SHP77 treated with DMSO at 0.1 percent for 48 hours (cell line): ENCODE measurements at places on chromosomes 12 and 14.

DNA sequence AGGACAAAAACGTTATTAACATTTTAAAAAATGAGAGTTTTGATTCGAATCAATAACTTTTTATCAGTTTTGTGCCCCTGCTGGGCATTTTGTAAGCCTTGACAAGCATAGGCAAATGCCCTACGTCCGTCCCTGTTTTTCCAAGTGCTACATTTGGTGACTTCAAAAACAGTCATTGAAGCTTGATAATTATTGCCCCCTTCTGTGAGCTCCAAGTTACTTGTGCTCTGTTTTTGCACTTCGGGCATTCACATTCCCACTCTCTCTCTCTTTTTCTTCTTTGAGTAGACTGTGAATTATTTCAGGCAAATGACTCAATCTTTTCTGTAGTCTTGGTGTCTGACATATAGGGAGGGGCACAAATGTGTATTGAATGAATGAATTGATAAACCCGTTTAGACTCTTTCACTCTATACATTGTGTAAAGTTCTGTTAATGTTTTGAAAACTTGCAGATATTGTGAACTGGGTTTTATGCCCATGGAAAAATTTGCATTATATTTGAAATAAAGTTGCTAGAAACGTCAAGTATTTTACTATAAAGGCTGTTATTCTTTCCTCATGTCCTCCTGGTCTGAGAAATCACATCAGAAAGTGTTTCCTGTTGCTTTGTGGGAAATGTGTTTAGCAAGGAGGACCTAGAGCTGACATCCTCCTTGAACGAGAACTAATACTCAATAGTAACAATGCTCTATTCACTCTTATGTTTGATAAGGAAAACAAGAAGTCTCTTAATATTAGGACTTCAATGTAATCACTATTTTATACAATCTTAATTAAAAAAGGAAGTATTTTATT, 1.4 kb downstream of the APAF1 start:
- DNase-seq = no peak

DNA sequence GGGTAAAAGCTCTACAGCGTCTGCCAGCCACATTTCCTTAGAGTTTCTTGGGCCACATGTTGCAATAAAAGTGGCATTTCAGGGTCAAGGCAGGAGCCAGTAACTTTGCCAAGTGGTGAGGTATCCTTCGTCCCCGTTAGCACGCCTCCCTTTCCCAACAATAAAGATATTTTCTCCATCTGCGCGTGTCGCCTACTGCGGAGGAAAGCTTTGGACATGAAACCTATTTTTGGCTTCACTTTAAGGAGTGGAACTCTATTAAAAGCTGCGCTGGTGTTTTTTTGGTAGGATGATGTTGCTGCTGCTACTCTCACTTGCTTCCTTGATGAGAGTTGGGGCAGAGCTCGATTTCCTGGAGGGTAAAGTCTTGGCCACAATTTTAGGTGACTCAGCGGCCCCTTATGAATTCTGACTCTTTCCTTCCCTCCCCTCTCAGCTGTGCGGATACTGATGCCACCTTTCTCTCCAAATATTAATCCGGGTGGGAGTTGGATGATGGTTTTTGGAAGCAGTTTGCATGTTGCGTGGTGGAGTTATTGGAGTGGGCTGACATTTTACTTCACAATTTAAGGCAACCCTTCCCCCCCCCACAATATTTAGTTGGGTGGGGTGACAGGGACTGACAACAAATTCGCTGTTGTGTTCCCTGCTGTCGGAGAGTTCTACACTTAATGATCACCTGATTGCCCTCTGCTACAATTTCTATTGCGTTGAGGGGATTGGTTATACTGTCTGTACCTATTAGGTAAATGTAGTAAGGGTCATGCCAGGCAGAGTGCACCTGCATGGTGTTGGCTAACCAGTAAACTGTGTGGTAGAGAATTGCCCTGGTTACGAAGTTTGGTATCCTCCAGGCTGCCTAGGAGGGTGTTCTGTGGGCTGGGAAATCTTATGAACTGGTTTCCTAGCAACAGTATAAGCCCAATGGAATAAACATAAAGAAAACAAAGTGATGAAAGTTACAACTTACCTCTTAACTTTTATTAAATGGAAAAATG, 1.1 kb downstream of the CCDC91 start:
- no peak for DNase-seq

DNA sequence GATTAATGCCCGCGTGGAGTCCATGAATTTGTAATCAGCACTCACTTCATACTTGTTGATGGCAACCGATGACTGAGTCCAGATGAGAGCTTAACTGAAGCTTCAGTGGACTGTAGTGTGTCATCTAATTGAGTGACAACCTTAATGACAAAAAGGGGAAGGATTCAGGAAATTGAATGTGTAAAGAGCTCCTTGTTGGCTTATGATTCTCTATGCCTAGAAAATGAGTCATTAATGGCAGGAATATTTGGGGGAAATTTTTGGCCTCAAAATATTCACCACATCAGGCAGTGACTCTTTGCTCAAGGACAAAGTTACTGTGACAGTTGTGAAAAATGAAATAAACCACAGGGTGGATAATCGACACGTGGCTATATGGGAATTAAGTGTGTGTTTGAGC, 55.3 kb upstream of the STON2 start:
- DNase-seq = no peak

GRCh38 chr14:37864861-37865718, 269.7 kb downstream of the TTC6 start:
- DNase-seq = peak; percentile 7

DNA sequence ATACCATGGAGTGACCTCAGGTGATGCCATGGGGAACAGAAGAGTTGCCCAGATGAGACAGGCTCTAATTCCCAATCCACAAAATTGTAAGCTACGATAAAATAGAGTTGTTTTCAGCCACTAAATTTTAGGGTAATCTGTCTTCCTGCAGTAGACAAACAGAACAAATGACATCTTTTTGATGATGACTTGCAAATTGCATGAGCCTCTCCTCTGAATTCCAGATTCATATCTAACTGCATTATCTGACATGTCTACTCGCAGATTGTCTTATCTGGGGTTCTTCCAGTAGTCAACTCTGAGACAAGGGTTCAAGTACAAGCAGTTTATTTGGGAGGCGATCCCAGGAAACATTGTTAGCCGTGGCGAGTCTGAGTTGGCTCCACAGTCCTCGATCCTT, 14.4 kb upstream of the ERC1 start:
- no peak for DNase-seq

GRCh38 chr14:104858811-104859426, 6.1 kb upstream of the CEP170B start:
- DNase-seq = no peak

GRCh38 chr12:49744363-49744885, 3.1 kb downstream of the TMBIM6 start:
- no peak for DNase-seq

GRCh38 chr14:72863216-72864006, 30.5 kb downstream of the DPF3 start:
- no peak for DNase-seq

DNA sequence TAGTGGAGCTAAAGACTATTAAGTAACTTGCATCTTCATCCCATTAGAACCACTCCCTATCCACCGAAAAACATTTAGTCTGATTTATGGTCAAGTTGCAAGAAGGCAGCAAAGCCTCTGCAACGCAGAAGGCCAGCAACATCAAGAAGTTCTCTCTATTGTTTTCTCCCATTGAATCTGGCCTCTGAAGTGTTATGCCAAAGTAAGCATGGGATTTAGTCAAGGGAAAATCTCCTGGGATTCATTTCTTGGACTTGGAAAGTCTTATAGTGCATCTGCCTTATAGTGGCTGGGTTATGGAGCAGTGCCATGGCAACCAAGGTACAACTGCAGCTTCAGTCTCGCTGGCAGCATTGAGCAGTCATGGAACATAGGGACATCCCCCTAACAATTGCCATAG, 87.7 kb upstream of the KRR1 start:
- DNase-seq = no peak

DNA sequence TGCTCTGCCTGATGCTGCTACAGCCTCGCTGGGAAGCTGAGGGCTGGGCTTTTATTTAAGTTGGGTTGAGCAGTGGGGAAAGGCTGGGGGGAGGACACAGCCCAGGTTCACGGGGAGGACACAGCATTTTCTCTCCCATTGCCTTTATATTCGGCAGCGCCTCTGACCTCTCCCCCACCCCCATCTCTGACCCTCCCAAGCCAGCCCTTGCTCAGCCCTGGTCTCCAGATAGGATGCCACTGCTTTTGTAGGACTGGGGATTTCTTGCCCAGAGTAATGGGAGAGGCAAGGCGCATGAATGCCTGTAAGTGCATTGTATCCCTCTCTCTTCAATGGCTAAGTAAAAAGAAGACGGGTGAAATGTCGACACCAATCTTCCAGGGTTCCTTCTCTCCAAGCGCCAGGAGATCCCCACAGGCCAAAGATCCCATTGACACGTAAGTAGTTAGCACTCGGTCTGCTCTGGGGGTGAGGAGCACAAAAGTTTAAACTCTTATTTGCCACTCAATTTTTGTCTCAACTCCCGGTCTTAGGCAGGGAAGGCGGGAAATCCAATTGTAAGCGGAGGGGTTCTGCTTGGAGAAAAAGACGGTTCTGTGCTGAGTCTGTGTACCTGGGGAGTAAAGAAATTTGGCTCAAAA, 4.6 kb downstream of the HOXC4 start:
- DNase-seq = no peak

DNA sequence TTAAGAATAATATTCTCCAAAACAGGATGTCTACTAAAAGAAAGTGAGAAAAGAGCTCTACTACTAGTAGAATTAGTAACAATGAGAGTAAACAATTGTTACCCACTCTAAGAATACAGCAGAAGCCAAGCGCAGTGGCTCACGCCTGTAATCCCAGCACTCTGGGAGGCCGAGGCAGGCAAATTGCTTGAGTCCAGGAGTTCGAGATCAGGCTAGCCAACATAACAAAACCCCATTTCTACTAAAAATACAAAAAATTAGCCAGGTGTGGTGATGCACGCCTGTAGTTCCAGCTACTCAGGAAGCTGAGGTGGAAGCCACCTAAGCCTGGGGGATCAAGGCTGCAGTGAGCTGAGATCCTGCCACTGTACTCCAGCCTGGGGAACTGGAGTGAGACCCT, 4.7 kb downstream of the DNAJC14 start:
- no peak for DNase-seq

- no peak for DNase-seq
These were observed 38.4 kb downstream of the PARP11 start for GRCh38 chr12:3834774-3835173.

DNA sequence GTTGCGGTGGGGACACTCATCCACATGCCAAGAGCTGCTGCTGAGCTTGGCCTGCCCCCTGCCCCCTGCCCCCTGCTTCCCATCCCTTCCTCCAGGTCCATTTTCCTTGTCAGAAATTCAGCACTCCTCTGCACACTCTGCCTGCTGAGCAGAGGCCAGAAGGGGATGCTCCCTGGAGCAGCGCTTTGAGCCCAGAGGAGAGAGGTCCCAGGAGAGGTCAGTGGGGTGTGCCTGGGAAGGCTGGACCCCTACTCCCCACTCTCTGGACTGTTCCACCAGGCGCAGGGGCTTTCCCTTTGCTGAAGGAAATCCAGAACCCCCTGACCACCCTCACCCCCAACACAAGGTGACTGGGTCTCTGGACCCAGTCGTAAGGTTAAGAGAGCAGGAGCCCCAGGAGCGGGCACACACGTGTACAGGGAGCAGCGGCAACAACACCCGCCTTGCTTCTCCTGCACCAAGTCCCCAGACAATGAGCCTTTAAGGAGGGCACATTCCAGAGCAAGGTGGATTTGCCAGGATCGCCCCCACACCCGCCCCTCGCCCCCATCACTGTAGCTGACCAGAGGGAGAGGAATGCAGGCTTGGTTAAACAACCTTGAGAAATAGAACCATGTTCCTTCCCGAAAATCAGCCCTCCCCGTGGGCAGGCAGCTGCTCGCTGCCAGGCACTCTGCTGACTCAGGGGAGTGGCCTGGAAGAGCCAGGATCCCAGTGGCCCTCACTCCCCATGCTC, 30.7 kb downstream of the ISCA2 start:
- DNase-seq = no peak

DNA sequence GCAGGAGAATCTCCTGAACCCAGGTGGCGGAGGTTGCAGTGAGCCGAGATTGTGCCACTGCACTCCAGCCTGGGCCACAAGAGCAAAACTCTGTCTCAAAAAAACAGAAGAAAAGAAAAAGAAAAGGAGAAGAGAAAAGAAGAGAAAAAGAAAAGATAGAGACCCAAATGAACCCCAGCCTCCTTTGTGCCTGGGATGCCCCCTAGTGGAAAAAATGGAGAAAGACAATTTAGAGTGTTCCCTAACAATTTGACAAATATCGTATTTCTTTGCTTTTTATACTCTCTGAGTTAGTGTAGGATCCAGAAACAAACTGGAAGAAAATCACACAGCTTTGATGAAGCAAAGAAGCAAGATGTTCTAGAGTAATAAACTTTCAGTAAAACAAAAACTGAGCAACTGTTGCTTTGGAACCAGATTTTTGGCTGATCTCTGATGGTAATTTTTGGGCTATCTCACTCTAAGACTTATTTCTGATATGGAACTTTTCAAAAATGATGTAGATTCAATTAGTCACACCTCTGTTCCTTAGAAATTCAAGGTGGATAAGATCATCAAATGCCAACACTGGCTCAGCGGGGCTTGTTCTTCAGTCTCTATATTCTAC, 18.6 kb upstream of the PRKAB1 start:
- DNase-seq = peak; percentile 2

GRCh38 chr12:21828136-21828775, 53.8 kb upstream of the KCNJ8 start:
- no peak for DNase-seq

DNA sequence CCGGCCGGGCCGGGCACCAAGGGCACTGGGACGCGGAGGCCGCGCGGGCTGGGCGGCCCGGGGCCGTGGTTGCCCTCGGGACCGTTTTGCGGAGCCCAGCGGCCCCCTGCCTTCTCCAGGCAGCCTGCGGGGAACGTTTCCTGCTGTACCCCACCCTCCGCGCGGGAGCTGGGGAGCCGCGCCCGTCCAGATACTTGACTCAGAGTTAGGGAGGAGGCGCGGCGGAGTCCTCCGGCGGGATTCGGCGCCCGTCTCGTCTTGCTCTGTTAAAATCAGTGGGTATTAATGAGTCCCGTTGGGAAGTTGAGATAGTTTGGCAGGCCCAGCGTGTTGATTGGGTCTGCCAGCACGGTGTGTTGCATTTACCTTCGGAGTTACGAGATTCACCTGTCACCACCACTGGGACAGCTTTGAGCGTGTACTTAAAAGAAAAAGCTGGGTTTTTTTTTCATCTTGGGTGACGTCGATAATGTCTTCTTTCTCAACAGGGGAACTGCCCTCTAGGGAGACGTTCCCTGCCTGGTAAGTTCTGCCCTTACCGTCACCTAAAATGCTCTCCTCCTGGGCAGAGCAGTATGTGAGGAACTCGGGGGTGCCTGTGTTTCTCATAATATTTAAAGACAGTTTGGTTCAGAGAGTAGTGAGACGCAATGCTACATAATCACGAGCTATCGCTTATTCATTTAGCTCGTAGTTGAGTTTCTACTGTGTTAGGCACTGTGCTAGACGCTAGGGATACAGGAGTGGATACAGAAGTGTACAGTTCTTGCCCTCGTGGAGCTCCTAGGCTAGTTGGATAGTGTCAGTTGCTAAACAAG, 596 bp downstream of the DLST start:
- DNase-seq = no peak

DNA sequence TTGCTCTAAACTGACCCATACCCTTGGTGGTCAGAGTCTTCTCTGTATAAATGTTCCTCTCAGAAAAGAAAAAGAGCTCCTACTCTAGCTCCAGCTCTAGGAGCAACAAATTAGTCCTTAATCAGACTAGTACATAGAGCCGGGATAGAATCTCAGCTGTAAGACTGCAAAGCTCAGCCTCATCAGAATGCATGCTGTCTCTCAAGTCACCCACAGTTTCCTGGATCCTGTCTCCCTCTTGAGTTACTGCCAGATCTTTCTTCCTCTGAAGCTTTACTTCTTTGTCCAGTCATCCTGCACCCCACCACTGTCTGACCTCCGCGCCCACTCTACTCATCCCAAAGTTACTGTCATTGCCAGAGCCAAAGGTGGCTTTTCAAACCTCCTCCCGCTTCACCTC, 139.3 kb upstream of the PRMT8 start:
- no peak for DNase-seq
